ENCODE measurements at places on chromosomes 1 and 21. TPM values are rescaled to one million over a fixed set of nuclear protein-coding genes. Genes with fewer than 3 reads are reported as not detected.

The KLF17 gene
- 1.9 TPM for total RNA-seq

The WNT9A gene
- total RNA-seq = 4.4 TPM

The PGLYRP3 gene
- not detected for total RNA-seq

The ZNF695 gene
- total RNA-seq = not detected

The ARHGAP30 gene
- 2.6 TPM for total RNA-seq

The FCRL1 gene
- total RNA-seq = not detected

The ATP5IF1 gene
- total RNA-seq = 103 TPM

The CR1 gene
- 1.8 TPM for total RNA-seq

DNA sequence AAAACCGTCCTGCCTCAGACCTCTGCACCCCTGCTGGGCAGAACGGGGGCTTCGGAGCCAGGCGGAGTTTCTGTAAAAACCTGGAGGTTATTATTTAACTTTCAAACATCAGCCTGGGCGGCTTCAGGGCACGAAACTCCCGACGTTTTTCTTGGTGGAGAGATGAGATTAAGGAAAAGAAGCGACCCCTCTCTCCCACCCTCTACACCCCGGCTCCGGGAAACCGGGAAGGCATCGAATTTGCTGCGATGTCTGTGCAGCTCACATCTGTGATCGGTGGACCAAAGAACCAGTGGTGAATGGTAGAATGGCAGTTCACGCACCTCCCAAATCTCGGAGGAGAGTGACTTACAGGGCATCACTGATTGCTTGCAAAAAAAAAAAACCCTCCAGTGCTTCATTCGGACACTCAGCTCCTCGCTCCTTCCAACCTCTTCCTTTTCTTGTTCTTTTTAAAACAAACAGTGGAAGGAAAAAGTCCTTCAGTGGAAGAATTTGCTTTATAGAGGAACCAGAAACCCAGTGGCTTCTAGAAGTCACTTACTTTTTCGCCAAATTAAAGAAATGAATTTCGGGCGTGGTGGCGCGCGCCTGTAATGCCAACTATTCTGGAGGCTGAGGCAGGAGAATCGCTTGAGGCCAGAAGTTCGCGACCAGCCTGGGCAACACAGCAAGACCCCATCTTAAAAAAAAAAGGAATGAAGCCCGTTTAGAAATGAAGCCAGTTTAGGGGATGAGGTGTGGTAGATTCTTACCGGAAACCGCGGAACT, 884 bp downstream of the PHACTR4 start:
- DNase-seq = no peak

GRCh38 chr1:48701445-48701844, 75.2 kb downstream of the BEND5 start:
- DNase-seq = no peak

DNA sequence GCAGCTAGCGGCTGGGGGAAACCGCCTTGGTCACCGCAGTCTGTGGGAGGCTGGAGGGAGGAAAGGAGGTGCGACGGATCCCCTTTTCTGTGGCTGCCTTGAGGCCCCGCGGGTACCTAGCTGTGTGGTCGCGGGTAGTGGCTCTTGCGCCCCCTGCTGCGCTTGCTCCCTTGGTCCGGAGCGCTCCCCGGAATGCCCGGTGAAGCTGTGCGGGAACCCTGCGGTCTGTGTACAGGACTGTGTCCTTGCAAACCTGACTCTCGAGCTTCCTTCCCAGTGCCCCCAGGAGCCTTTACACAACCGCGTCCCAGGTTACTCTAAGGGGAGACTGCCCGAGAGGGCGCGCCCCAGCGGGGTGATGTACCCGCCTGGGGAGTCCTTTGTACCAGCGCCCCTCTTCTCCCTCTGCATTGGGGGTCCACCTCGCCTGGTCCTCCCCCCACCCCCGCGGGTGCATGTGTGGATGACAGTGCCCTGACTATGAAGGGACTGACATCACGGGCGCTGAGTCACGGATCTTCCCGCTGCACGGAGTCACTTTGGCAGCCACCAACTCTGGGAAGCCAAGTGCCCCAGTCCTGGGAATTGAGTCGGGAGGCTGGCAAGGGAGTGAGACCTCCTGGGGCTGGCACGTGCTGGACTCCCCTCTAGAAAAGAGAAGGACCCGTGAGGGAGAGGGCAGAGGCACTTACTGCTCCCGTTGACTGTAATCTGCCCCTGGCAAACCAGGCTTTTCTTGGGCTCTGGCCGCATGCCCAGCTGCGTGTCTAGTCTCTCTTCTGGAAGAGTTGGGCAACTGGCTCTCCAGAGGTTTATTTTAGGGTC, 816 bp downstream of the IL6R start:
- peak; percentile 78 for DNase-seq

GRCh38 chr1:233520261-233521191, 93.4 kb upstream of the KCNK1 start:
- DNase-seq = no peak

GRCh38 chr1:98556521-98557158, 104.9 kb upstream of the SNX7 start:
- DNase-seq = no peak

DNA sequence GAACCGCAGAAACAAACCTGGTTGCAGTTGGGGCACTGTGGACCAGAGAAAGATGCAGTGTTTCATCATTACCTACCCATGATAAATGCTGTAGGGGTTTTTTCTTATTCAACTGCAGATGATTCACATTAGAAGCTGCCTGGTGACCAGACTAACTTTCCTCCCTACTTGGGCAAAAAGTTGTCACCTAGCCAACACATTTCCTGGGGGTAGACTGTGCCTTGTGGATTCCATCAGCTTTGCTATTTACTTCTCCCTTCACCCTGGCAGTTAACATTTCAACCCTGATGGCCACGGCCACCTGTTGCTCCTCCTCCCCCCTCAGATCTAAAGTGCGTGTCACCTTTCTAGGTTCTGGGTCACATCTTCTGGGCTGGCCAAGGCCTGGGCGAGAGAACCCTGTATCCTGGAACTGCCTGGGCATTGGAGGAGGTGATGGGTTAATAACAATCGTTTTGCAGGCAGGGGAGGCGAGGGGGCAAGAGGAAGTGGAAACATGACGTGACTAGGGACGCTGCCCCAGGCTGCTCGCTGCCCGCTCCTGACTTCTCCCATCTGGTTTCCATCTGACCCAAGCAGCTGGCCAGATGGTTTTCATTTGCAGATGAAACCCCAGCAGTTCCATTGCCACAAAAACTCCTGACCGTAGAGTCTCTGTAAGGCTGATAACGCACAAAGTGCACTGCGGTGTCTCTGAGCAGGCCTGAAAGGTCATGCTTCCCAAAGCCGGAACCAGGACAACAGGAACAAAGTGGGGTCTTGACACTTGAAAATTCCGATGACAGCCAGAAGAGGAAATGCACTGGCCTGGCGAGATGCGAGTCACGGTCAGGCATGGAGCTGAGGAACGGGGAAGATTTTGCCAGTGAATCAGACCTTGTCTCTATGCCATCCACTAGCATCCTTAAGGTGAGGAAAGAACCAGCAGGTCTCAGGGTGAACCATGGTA, 36.6 kb downstream of the CAPZB start:
- peak; percentile 78 for DNase-seq

- no peak for DNase-seq
Measured at GRCh38 chr1:236282719-236283118, 961 bp upstream of the ERO1B start.

DNA sequence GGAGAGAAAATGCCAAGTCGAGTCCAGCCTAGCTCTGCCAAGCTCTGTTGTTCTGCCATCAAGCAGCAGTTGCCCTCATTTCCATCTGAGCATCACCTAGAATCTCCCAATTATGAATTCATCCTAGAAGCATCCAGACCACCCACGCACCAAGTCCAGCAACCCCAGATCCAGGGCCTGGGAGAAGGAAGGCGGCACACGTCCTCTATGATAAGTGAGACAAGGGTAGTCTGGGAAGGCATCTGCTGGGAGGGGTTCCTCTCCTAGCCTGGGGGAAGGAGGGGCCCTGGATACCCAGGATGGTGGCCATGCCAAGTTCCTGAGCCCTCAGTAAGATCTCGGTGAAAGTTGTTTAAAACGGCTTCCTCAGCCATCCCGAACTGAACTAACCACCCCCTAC, 70.7 kb downstream of the VWA5B1 start:
- no peak for DNase-seq

DNA sequence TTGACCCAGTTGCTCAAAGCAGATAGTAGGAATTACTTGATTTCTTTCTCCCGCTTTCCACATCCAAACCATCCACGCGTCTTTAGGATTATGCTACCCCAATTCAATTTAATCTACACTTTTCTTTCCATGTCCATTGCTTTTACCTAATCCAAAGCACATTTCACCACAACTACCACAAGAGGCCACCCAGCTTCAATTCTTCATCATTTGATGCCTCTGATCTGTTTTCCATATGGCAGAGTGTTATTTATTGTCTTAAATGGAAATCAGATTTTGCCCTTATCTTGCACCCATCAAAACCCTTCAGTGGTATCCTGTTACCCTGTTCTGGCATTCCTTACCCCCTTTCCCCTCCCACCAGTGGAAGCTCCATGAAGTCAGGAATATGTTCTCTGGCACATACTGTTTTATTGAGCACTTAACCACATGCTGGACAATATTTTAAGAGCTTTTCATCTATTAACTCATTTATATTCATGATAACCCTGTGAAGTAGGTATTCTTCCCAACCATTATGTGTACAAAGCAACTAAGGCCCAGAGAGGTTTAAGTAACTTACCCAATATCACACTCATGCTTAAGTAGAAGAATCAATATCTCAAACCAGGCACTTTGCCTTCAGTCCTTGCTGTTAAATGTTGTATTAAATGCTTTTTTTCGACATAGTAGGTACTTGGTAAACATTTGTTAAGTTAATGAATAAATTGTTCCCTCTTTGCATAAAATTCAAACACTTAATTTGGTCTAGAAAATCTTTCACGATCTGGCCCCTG, 34.6 kb downstream of the CLIC4 start:
- DNase-seq = no peak

DNA sequence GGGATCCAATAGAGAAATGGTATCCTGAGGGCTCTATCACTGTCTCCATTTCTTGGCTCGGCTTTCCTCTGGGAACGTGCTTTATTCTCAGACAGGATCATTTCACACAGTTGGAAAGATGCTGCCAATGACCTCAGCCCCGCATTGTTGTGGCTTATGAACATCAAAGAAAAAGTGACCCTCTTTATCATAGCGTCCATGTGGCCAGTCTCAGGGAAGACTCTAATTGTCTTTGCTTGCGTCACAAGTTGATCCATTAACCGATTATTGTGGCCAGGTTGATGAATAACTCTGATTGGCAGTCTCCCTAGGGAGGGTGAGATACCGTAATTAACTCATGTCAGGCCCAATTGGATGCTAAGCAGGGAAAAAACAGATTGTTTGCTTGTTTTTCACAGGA, 10.4 kb upstream of the TMEM9 start:
- no peak for DNase-seq

DNA sequence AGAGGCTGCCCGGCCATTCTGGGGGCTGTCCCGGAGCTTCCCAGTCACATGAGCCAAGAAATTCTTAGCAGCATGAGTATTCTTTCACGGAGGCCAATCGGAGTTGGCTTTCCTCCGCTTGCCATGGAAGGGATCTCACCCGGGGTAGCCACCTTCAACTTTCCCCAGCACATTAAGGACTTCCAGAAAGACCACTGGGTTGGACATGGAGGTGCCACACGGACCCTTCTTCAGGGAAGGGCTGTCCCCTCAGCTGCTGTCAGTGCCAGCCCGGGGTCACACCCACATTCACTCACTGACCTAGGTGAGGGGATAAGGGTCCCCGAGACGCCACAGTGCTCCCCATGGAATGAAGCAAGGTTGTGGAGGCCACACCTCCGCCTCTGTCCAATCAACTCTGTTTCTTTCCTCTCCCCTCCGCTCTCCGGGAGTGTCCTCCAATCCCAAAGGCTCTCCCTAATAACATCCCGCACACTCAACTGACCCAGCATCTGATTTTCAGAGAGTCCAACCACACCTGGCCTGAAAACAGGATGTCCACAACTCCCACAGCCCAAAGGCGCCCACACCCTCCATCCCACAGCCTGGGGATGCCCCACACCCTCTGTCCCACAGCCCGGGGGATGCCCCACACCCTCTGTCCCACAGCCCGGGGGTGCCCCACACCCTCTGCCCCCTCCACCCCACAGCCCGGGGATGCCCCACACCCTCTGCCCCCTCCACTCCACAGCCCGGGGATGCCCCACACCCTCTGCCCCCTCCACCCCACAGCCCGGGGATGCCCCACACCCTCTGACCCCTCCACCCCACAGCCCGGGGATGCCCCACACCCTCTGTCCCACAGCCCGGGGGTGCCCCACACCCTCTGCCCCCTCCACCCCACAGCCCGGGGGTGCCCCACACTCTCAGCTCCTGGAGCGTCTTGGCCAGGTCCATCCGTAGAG, 19.4 kb downstream of the RSPH1 start:
- DNase-seq = no peak

GRCh38 chr1:184461321-184461720, 74.5 kb downstream of the C1orf21 start:
- DNase-seq = no peak

DNA sequence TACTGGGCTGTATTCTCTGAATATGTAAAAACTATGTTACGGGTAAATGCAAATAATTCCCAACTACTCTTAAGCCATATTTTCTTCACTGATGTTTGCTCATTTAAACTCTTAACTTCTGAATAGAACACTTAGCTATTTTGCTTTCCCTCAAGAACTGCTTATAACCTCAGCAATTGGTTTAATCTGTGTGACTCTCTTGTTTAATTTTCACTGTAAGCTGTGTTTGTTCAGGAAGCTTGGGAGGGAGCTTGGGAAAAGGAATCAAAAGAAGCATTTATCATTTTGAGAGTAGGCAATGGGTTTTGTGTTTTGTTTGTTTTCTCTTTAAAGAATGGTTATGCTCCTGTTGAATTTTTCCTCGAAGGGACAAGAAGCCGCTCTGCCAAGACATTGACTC, 24.4 kb downstream of the GNPAT start:
- no peak for DNase-seq

- DNase-seq = no peak
Measured at GRCh38 chr1:59214248-59215208, 82.4 kb upstream of the FGGY start.

GRCh38 chr1:242523719-242524570, 552 bp downstream of the PLD5 start:
- peak; percentile 59 for DNase-seq

GRCh38 chr21:44767834-44768831, 33.5 kb downstream of the UBE2G2 start:
- DNase-seq = no peak

- DNase-seq = no peak
Measured at GRCh38 chr1:28890836-28891235, 23.5 kb upstream of the EPB41 start.

- no peak for DNase-seq
Measured at GRCh38 chr1:22186311-22186710, 43.4 kb upstream of the WNT4 start.

DNA sequence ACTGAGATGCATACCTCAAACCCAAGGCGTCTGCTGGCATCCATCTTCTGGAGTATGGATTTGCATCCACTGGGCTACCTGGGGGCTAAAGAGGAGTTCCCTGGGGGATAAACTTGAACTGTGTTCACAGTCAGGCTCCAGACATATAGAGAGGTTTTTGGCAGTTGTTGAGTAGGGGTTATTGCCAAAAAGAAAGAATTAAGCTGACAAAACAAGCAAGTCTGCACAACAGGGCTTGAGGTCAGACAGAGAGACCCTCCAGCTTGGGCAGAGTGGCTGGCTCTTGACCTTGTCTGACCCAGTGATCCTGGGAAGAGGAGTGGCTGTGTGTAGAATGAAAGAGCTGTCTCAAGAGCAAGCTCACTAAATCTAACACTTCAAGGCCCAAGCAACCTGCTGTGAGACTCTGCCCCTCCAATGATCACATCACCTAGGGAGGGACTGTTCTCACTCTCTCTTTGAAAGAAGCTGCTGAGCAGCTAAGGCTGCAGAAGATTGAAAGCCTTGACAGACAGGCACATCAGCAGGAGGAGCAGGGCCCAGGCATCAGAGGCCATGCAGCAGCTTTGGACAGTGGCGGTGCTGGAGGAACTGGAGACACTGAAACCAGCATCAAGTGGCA, 61.5 kb downstream of the SYT2 start:
- no peak for DNase-seq

GRCh38 chr1:10451287-10451686, 1.5 kb downstream of the CORT start:
- DNase-seq = no peak
